Nucleus accumbens (tissue), 56 donors: ENCODE measurements at places on chromosomes 4 and X.
A peak's percentile ranks its signal among the peaks of the same experiment; 100 is the strongest.

- no peak for DNase-seq
These were observed 6.7 kb upstream of the RUFY3 start for GRCh38 chr4:70715097-70715496.

DNA sequence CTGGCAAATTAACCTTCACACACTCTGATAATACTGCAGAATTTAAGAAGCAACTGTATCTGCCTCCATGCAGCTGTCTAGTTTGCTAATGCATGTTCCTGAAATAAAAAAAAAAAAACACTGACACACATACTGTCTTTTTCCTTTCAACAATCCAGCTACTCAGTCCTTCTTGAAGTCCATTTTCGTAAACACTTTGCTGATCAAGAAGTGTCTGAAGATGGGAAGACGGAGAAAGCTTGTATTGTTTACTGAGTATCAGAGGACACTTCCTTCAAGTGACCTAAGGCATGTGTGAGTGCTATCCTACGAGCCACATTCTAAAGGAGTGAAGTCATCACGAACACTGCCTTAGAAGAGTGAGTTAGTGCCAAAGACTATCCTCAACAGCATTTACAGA lies 82.6 kb downstream of the LUZP4 start:
- no peak for DNase-seq

- DNase-seq = peak; percentile 33
These were observed 445 bp downstream of the AP1S2 start for GRCh38 chrX:15854080-15854655.

- DNase-seq = no peak
These were observed 2183.9 kb upstream of the TENM3 start for GRCh38 chr4:180059216-180059881.

DNA sequence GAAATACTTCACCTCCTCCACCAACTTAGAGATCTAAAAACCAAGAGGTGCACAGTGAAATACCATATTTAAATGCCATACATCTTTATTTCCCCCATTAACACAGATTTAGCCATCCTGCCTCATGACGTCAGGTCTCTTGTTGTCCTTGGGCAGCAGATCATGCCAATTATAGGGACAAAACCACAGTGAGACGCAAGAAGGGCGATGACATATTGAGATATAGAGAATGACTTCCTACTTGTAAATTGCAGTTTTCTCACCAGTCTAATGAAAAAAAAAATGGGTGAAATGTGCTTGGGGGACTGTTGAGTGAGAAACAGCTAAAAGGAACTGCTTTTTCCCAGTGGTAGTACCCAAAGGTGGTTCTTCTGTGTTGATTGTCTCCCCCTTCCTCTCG lies 24.3 kb downstream of the RS1 start:
- DNase-seq = no peak

DNA sequence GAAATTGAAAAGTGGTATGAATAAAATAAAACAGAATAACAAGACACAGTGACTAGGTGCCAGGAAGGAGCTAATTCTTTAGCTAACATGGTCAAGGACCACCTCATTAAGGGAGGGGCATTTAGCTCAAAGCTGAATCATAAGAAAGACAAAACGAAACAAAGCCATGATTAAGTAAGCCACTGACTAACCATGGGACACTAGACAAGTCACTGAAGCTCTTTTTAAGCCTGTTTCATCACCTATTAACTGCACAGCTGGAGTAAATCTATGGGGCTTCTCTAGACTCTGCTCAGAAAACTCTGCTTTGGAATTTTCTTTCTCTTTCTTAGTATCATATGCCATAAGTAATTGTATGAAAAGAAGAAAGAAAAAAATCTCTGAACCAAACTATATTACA lies 49.8 kb upstream of the C1QTNF7 start:
- no peak for DNase-seq

GRCh38 chrX:8244301-8244700 lies 73.2 kb upstream of the VCX2 start:
- DNase-seq = no peak

DNA sequence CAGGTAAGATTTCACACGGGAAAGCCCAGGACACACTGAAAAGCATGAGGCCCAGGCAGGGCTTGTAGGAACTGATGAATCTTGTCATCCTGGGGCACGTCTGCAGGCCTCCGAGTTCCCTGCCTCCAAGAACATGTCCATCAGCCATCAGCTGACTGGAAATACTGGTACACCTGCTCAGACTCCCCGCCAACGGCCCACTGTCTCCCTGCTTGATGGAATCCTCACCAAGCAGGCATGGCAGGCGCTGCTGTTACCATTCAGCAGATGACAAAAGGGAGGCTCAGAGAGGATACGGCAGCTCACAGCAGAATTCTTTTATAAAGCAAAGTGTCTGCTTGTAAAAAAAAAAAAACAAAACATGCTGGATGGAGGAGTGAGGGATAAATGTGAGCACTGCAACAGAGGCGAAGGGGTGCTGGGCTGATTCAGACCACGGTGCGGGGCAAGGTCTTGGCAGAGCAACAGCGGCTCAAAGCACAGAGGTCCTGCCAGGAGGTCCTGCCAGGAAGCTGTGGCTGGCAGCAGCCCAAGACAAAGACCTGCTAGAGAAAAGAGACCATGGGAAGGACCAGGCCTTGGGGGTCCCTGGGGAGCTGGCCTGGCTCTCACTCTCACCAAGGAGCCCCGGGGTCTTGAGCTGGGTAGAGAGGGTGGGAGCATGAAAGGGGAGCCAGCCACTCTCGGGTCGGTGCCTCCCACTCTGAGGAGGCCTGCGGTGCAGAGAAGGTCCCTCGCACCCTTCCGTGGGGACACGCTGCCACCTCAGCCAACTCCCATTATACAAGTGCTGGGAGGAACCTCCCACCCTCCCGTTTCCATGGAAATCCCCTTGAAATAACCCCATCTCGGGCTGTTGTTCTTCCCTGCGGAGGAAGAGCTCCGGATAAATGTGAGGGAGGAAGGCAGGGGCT lies 25.6 kb downstream of the PPP2R2C start:
- peak; percentile 78 for DNase-seq

GRCh38 chr4:143099693-143100092 lies 85.0 kb upstream of the USP38 start:
- no peak for DNase-seq

- no peak for DNase-seq
These were observed 205.4 kb upstream of the RPS6KA3 start for GRCh38 chrX:20472148-20472547.

DNA sequence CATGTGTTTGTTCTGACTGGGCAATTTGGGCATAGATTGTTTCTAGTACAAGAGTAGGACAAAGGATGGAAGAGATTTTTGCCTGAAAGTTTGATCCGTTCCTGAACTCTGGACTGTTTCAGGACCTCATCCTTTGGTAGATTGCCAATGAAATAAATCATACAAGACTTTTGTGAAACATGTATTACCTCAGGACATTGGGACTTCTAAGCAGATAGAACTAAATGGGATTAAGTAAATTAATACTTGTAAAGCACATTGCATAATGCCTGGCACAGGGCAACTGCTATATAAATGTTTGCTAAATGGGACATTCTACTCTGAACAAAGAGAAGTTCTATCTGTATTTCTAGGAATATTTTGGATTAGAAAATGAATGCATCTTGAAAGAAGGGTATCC lies 164.8 kb upstream of the RPS6KA3 start:
- no peak for DNase-seq
